ENCODE measurements at places on chromosomes 4 and X. TPM values are rescaled to one million over a fixed set of nuclear protein-coding genes. Genes with fewer than 3 reads are reported as not detected.

- H3K4me1 ChIP-seq: no peaks in the 10 kb centered on the region
- no peaks in the 10 kb centered on the region for H3K36me3 ChIP-seq
- H3K4me3 ChIP-seq: no peak overlapping the region
These were observed 121.7 kb upstream of the HAND2 start for GRCh38 chr4:173651651-173652282.

DNA sequence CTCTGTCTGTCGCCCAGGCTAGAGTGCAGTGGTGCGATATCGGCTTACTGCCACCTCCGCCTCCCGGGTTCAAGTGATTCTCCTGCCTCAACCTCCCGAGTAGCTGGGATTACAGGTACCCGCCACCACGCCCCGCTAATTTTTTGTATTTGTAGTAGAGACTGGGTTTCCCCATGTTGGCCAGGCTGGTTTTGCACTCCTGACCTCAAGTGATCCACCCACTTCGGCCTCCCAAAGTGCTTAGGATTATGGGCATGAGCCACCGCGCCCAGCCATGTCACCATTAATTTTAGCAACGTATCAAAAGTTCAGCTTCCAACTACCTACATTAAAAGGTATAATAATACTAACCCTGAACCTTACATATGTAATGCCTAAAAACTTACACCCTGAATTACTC is 940 bp upstream of the UTP3 start:
- no peaks in the 10 kb centered on the region for H3K27me3 ChIP-seq
- DNase-seq: no peak
- H3K27ac ChIP-seq: peak overlapping the region; percentile 96
- H3K4me3 ChIP-seq: peak overlapping the region; percentile 92

GRCh38 chrX:24412637-24413363 is 52.3 kb upstream of the PDK3 start:
- no peak overlapping the region for H3K4me3 ChIP-seq
- DNase-seq: no peak
- H3K27me3 ChIP-seq: no peaks in the 10 kb centered on the region

GPRIN3 gene
- polyA plus RNA-seq: 0.22 TPM

- H3K27me3 ChIP-seq: no peaks in the 10 kb centered on the region
- no peak overlapping the region for H3K4me3 ChIP-seq
- no peaks in the 10 kb centered on the region for H3K36me3 ChIP-seq
These were observed 547.0 kb upstream of the LCORL start for GRCh38 chr4:18568600-18568999.

ADD1 gene
- polyA plus RNA-seq: 302 TPM

GRCh38 chrX:42567268-42567667 is 210.7 kb downstream of the PPP1R2C start:
- H3K4me3 ChIP-seq: no peak overlapping the region
- no peak for DNase-seq
- no peaks in the 10 kb centered on the region for H3K4me1 ChIP-seq
- no peaks in the 10 kb centered on the region for H3K27me3 ChIP-seq
- no peaks in the 10 kb centered on the region for H3K36me3 ChIP-seq

PTTG2 gene
- polyA plus RNA-seq: 1.9 TPM

GRCh38 chr4:108466936-108467902 is 153.2 kb upstream of the RPL34 start:
- H3K27ac ChIP-seq: no peak overlapping the region
- no peak overlapping the region for H3K4me3 ChIP-seq
- no peaks in the 10 kb centered on the region for H3K27me3 ChIP-seq
- H3K36me3 ChIP-seq: no peaks in the 10 kb centered on the region

DNA sequence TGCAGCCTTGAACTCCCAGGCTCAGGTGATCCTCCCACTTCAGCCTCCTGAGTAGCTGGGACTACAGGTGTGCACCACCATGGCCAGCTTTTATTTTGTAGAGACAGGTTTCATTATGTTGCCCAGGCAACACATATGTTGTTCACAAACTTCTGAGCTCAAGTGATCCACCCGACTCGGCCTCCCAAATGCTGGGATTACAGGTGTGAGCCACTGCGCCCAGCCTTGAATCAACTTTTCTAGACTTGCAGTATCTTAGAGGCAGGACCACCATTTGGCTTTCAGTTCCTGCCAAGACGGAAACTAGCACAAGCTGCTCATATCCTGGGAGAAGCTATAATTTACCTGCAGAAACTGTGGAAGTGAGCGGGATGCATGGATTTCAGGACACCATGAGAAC is 19.9 kb downstream of the NAT8L start:
- H3K4me3 ChIP-seq: no peak overlapping the region
- no peaks in the 10 kb centered on the region for H3K27me3 ChIP-seq
- no peak for DNase-seq
- H3K36me3 ChIP-seq: no peaks in the 10 kb centered on the region
- H3K27ac ChIP-seq: no peak overlapping the region
- no peaks in the 10 kb centered on the region for H3K4me1 ChIP-seq

- H3K27me3 ChIP-seq: no peaks in the 10 kb centered on the region
- DNase-seq: no peak
- no peaks in the 10 kb centered on the region for H3K36me3 ChIP-seq
- H3K4me3 ChIP-seq: no peak overlapping the region
- no peaks in the 10 kb centered on the region for H3K4me1 ChIP-seq
- no peak overlapping the region for H3K27ac ChIP-seq
These were observed 30.4 kb upstream of the EMCN start for GRCh38 chr4:100548200-100548560.

DNA sequence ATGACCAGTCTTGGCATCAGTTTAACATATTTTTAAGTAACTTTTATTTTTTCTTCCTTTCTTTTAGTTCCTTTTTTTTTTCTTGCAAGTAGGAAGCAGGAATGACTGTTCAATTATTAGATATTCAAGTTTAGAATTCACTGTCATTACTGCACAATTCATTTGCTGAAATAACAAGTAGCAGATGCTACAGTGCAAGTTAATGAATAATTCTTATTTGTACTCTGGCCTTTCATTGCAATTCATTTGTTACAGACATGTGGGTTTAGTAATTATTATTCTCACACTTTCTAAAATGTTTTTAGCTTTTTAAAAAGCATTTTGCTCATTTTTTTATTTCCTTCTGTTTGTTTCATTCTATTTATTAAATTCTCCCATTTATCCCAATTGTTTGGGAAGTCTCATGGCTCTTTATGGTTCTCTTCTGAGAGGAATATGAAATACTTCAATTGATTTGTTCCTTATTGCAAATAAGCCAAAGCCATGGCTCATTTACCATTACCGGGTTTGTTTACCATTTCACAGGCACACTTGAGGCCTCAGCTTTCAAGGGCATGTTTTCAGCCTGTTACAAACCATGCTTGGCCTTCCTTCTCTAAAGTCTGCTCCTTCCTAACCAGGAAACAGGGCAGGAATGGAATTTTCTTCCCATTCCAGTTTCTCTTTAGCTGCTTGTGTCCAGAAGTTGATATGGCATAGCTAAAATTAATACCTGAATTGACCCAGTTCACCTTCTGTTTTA is 4.6 kb upstream of the DCAF4L1 start:
- H3K4me3 ChIP-seq: no peak overlapping the region
- H3K36me3 ChIP-seq: no peaks in the 10 kb centered on the region

GRCh38 chr4:152540293-152540674 is 4.4 kb upstream of the FBXW7 start:
- H3K36me3 ChIP-seq: peaks cover 11% of the 10 kb centered on the region
- no peak overlapping the region for H3K27ac ChIP-seq
- no peaks in the 10 kb centered on the region for H3K27me3 ChIP-seq
- H3K4me3 ChIP-seq: no peak overlapping the region
- peaks cover 19% of the 10 kb centered on the region for H3K4me1 ChIP-seq
- DNase-seq: no peak

GRCh38 chr4:52979821-52980590 is 117.9 kb downstream of the RASL11B start:
- DNase-seq: no peak

GAGE12E gene
- not detected for polyA plus RNA-seq

DNA sequence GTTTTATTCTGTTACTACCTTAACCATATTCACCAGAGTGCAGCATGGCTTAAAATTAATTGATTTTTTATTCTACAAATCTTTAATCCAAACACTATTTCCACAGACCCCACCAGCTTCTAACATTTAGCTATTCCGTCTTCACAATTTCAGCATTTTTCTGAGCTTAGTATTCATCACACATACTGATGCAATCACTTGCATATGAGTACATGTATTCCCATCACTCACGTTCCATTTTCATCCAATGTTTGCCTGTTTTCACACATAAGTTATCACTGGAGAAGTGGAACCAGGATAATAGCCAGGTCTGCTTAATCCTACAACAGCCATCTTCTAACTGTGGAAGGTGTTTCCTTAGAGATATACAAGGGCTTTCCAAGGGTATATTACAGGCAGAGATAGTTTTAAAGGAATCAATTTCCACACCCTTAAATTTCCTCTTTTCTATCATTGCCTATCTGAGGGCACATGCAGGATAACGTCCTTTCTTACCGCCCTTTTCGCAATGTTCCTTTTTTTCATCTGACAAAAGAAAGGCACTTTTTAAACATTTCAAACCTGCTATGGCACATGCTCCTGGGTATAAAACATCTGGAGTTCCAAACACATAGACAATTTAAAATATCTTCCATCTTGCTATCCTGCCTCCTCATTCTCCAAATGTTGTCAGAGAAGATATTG is 115.8 kb downstream of the CORIN start:
- H3K4me3 ChIP-seq: no peak overlapping the region
- no peak for DNase-seq
- peaks cover 5% of the 10 kb centered on the region for H3K27me3 ChIP-seq
- H3K36me3 ChIP-seq: no peaks in the 10 kb centered on the region
- H3K27ac ChIP-seq: no peak overlapping the region
- H3K4me1 ChIP-seq: no peaks in the 10 kb centered on the region

DNA sequence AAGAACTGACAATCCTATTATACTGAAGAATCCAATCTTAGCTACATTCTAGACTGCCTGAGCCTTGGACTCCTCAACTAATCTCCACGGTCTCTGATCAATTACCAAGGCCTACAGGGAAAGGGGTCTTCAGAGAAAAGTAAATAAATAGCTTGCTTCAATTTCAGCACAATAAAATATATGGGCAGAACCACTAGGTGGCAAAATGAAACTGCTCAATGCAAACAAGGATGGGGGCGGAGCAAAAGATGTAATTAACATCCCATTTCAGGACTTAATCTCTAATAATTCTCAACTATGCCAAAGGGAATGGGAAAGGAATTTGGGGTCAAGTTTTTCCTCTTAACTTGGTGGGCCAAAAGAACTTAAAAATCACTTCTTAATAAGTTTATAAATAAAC is 78.4 kb upstream of the MAP3K15 start:
- H3K4me1 ChIP-seq: no peaks in the 10 kb centered on the region
- no peak overlapping the region for H3K27ac ChIP-seq
- DNase-seq: peak; percentile 59
- no peak overlapping the region for H3K4me3 ChIP-seq
- peaks cover 22% of the 10 kb centered on the region for H3K36me3 ChIP-seq

JADE3 gene
- polyA plus RNA-seq: 3.6 TPM

GPR82 gene
- not detected for polyA plus RNA-seq

DNA sequence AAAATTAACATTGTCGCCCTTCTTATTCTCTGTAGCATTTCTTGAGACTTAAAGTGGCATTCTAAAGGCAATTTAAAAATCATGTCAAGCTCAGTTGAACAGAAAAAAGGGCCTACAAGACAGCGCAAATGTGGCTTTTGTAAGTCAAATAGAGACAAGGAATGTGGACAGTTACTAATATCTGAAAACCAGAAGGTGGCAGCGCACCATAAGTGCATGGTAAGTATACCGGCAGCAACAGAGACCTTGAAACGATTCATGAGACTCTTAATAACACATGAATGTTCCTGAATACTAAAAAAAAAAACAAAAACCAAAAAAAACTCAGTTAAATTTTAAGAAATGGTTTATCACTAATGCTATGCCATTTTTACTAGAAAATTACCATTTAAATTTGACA is 82.4 kb upstream of the HPRT1 start:
- DNase-seq: peak; percentile 58
- H3K27me3 ChIP-seq: no peaks in the 10 kb centered on the region
- H3K36me3 ChIP-seq: peaks cover 13% of the 10 kb centered on the region
- no peak overlapping the region for H3K27ac ChIP-seq
- H3K4me1 ChIP-seq: peaks cover 7% of the 10 kb centered on the region

DNA sequence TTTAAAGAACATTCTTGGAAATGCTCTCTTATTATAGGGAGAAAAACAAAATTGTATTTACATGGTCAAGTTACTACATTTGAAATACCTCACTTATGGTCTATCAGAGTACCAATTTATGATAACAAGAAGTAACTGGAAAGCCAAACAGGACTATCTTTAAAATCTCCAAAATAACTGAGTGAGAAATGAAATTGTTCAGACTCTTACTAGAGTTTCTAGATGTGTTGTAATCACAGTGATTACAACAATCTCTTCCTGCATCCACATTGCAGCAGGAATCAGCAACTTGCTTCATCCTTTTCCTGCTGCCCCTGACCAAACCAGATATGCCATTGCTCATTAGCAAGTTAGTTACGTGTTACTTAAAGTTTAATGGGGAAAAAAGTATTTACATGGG is 245.2 kb upstream of the SMIM31 start:
- no peaks in the 10 kb centered on the region for H3K36me3 ChIP-seq
- no peaks in the 10 kb centered on the region for H3K4me1 ChIP-seq
- DNase-seq: no peak
- no peaks in the 10 kb centered on the region for H3K27me3 ChIP-seq

FGFR3 gene
- polyA plus RNA-seq: not detected

POLR2B gene
- 48.8 TPM for polyA plus RNA-seq

DNA sequence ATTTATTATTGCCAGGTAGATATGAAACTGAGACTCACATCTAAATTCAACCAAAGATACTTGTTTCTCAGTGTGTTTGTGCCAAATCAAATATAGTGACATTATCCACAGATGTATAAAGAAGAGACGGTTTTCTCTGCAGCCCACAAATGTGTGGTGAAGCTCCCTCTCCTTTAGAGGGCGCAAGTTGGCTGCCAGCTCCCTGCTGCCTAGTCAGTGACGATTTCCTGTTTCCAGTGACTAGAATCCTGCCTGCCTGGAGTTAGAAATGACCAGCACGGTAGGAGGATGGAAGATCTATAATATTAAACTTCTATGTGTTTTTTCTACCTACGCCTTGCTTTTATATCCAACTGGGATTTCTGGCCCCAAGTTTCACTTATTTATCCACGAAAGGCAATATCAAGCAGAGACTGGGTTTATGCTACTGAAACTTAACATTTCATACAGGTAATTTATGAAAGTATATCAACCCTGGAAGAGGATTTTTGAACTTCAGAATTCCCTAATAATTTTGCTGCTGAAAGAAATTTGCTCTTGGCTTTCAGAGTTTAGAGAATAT is 1793.7 kb upstream of the TENM3 start:
- no peak overlapping the region for H3K27ac ChIP-seq
- no peaks in the 10 kb centered on the region for H3K27me3 ChIP-seq
- H3K4me1 ChIP-seq: no peaks in the 10 kb centered on the region

DNA sequence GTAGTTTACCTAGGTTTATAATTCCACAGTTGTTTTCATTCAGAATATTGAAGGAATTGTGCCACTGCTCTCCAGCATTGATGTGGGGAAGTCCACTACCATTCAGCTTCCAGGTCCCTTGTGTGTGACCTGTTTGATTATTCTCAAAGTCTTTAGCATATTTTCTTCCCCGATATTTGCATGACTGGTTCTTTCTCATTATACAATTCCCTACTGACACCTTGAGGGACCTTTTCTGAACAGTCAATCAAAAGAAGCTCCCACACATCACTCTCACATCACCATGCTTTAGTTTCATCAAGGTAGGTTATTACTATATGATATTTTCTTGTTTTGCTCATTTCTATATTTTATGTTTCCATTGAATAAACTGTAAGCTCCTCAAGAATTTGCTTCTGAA is 44.1 kb downstream of the SLC39A8 start:
- no peak overlapping the region for H3K27ac ChIP-seq
- no peak overlapping the region for H3K4me3 ChIP-seq
- no peaks in the 10 kb centered on the region for H3K27me3 ChIP-seq
- H3K36me3 ChIP-seq: peaks cover 3% of the 10 kb centered on the region
- peaks cover 5% of the 10 kb centered on the region for H3K4me1 ChIP-seq
